Right ventricle myocardium inferior (tissue), 1 donor: ENCODE measurements at places on chromosomes 7 and 10.

GRCh38 chr7:102407910-102408309 lies 11.7 kb downstream of the PRKRIP1 start:
- no peak for DNase-seq

- no peak for DNase-seq
Measured at GRCh38 chr7:95686109-95686508, 86.2 kb upstream of the DYNC1I1 start.

DNA sequence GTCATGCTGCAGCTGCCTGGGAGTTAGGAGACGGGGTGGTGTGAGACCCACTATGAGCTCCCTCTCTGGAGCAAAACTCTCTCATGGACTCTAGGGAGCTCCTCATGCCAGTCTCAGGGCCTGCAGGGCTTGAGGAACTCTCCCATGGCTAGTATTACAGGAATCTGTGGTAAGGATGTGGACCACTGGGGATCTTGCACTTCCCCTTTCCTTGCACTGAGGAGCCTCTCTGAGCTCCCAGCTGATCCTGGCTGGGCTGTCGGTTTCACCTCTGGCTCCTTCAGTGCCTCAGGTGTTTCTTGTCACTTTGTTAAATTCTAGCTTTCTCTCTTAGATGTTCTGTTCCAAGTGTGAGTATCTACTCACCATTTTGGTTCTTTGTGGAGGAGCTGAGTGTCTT lies 71.6 kb upstream of the IMMP2L start:
- DNase-seq, result no peak

GRCh38 chr10:47034441-47035051 lies 123.3 kb downstream of the PTPN20 start:
- peak; percentile 28 for DNase-seq

GRCh38 chr7:113582471-113582870 lies 336.3 kb downstream of the PPP1R3A start:
- DNase-seq, result no peak

DNA sequence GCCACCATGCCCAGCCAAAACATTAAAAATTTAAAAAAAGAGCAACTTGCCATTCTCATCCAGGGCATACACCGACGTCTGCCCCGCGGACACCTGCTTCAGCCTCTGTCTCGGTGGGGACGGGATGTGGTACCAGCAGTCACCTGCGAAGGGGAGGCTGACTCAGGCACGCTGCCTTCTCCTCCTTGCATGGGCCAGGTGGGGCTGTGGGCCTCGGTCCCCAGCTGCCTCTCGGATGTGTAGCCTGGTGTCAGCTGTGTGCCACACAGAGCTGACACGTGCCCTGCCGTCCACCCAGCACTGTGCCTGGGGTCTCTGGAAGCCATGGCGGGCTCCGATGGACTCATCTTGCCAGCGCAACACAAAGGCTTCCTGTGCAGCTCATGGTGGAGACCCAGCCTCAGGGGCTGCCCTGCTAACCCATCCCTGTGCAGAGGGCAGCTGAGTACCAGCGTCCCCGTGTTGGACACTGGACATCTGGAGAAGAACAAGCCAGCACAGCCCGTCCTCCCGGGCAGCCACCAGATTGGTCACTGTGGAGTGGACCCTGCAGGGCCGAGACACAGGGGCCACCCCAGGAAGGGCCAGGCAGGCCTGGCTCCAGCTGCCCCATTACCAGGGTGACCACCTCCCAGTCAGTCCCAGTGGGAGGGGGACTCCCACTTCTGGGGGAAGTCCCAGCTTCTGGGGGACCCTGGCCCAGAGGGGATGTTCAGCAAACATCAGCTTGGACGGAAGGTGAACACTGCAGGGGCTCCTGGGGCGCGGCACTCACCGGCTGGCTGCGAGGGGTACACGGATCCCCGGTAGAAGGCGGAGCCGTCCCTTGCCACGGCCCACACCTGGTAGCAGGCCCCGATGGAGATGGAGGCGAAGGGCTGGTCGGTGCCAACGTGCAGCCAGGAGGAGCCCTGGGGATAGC lies 10.6 kb downstream of the BHLHA15 start:
- peak; percentile 56 for DNase-seq

- DNase-seq, result no peak
Measured at GRCh38 chr7:108189733-108190388, 59.7 kb upstream of the LAMB4 start.

DNA sequence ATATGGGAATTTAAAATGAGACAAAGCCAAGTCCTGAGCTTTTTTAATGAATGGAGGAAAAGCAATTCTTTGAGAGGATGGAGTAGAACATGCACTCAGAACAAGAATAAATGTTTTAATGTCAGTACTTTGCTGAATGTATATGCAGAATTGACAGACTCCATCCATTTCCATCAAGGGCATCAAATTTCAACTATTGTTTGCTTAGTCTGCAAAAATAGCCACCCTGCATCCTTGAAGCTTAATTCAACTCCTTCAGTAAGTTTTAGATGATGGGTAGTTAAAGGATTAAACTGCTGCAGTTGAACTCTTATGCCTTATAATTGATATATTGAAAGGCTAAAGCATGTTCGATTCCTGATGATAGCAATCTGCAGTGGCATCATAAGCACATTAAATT lies 99.7 kb upstream of the IFRD1 start:
- DNase-seq, result no peak
